ENCODE measurements at places on chromosomes 11 and 22. TPM values are rescaled to one million over a fixed set of nuclear protein-coding genes. Genes with fewer than 3 reads are reported as not detected.
A peak's percentile ranks its signal among the peaks of the same experiment; 100 is the strongest.

GRCh38 chr11:559712-560304 lies 730 bp downstream of the LMNTD2 start:
- H3K27ac ChIP-seq = peak overlapping the region; percentile 78
- H3K27me3 ChIP-seq = peaks cover 11% of the 10 kb centered on the region
- no peak for DNase-seq

GRCh38 chr11:4654635-4655369 lies 11.0 kb downstream of the OR51E1 start:
- H3K36me3 ChIP-seq = no peaks in the 10 kb centered on the region
- no peak for DNase-seq
- no peak overlapping the region for H3K27ac ChIP-seq
- H3K27me3 ChIP-seq = no peaks in the 10 kb centered on the region
- no peak overlapping the region for H3K4me3 ChIP-seq

DNA sequence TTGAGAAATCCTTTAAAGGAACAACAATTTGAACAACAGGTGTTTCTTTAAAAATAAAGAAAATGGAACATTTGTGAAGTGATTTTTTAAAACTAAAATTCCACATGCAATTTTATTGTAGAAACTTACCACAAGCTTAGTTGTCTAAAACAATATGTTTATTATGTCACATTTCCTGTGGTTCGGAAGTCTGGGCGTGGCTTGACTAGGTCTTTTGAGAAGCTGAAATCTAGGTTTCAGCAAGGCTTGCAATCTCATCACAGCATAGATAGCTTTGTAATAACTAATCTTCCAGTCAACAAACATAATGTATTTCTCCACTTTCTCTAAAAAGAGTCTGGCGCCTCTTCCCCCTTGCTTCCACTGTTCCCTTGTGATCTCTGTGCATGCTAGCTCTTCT lies 27.0 kb downstream of the MS4A6A start:
- H3K27me3 ChIP-seq = peaks cover 3% of the 10 kb centered on the region
- no peak overlapping the region for H3K27ac ChIP-seq
- peaks cover 9% of the 10 kb centered on the region for H3K4me1 ChIP-seq
- no peak for DNase-seq

DNA sequence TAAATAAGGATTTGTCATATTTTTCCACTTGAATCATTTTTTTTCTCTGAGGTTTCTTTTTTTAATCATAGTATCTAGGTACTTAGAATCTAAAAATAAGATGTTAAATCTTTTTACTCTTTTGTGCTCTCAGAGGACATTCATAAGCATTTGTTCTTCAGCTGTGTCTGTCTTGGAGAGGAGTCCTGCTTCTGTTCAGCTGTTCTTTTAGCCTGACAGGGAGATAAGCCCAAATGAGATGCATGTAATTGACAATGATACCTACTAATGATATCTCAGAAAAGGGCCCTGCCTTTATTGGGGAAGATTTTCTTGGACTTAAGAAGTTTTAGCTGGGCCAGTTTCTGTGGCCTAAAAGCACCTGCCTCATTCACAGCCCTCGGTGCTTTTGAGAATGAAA lies 156.9 kb downstream of the NCAM1 start:
- H3K27ac ChIP-seq = no peak overlapping the region
- no peak overlapping the region for H3K4me3 ChIP-seq
- H3K4me1 ChIP-seq = peaks cover 52% of the 10 kb centered on the region

GRCh38 chr11:7501894-7502293 lies 11.9 kb upstream of the PPFIBP2 start:
- H3K36me3 ChIP-seq = no peaks in the 10 kb centered on the region
- no peak overlapping the region for H3K4me3 ChIP-seq
- H3K4me1 ChIP-seq = no peaks in the 10 kb centered on the region
- H3K27me3 ChIP-seq = no peaks in the 10 kb centered on the region

GRCh38 chr11:69231466-69232018 lies 62.4 kb upstream of the MYEOV start:
- peaks cover 12% of the 10 kb centered on the region for H3K27me3 ChIP-seq
- no peak overlapping the region for H3K27ac ChIP-seq
- no peak overlapping the region for H3K4me3 ChIP-seq
- no peaks in the 10 kb centered on the region for H3K36me3 ChIP-seq
- no peak for DNase-seq

- H3K36me3 ChIP-seq = no peaks in the 10 kb centered on the region
- no peaks in the 10 kb centered on the region for H3K4me1 ChIP-seq
- no peak overlapping the region for H3K27ac ChIP-seq
- H3K4me3 ChIP-seq = no peak overlapping the region
- H3K27me3 ChIP-seq = peaks cover 6% of the 10 kb centered on the region
- DNase-seq = no peak
Observed at GRCh38 chr11:116715383-116715782, 57.4 kb downstream of the BUD13 start.

- H3K4me1 ChIP-seq = no peaks in the 10 kb centered on the region
- no peak overlapping the region for H3K27ac ChIP-seq
- peaks cover 7% of the 10 kb centered on the region for H3K27me3 ChIP-seq
- no peak for DNase-seq
- H3K4me3 ChIP-seq = no peak overlapping the region
Observed at GRCh38 chr22:27327981-27328721, 473.4 kb downstream of the MN1 start.

- H3K4me3 ChIP-seq = no peak overlapping the region
- H3K4me1 ChIP-seq = no peaks in the 10 kb centered on the region
- no peaks in the 10 kb centered on the region for H3K36me3 ChIP-seq
- no peak for DNase-seq
Observed at GRCh38 chr11:130465263-130465662, 16.8 kb downstream of the ADAMTS15 start.

DNA sequence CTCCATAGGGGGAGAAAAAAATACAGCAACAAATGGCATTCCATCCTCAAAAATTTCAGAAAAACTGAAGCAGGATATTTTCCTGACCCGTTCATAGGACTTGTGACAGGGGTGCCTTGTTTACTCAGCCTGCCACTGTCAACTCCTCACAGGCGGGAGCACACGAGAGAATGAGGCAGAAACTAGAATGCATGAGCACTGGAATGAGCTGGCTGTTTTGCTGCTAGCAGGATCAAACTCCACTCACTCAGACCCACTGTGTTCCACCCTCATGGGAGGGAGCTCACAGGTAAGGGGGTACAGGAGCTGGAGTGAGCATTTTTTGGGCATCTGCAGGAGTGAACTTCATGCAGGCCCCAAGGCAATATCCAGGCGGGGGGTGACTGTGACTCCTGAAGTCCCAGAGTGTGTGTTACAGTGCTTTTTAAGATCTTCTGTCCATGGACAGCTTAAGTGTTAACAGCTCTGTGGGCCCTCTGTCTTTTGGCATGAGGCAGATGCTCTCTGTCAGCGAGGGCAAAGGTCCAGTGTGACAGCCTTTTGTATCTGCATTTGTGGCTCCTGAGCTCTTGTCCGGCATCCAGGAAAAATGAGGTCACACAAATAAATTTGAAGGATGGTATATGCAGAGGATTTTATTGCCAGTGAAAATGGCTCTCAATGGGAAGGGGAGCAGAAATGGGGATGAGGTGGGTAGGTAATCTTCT lies 905.7 kb upstream of the TENM4 start:
- H3K36me3 ChIP-seq = no peaks in the 10 kb centered on the region
- DNase-seq = no peak
- H3K27ac ChIP-seq = no peak overlapping the region
- no peak overlapping the region for H3K4me3 ChIP-seq
- no peaks in the 10 kb centered on the region for H3K27me3 ChIP-seq
- no peaks in the 10 kb centered on the region for H3K4me1 ChIP-seq

DNA sequence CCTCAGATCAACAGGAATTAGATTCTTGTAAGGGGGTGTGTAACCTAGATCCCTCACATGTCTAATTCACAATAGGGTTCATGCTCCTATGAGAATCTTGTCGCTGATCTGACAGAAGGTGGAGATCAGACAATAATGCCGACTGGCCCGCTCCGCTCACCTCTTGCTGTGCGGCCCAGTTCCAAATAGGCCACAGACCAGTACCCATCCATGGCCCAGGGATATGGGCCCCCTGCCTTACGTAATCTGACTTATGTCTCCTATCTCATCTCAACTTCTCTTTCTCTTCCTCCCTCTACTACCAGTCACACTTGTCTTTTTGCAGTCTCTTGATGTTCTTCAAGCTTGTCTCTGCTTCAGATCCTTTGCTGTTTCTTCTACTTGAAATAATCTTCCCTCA lies 70.0 kb downstream of the CWF19L2 start:
- DNase-seq = no peak
- peaks cover 34% of the 10 kb centered on the region for H3K36me3 ChIP-seq
- peaks cover 15% of the 10 kb centered on the region for H3K4me1 ChIP-seq
- no peak overlapping the region for H3K4me3 ChIP-seq

DNA sequence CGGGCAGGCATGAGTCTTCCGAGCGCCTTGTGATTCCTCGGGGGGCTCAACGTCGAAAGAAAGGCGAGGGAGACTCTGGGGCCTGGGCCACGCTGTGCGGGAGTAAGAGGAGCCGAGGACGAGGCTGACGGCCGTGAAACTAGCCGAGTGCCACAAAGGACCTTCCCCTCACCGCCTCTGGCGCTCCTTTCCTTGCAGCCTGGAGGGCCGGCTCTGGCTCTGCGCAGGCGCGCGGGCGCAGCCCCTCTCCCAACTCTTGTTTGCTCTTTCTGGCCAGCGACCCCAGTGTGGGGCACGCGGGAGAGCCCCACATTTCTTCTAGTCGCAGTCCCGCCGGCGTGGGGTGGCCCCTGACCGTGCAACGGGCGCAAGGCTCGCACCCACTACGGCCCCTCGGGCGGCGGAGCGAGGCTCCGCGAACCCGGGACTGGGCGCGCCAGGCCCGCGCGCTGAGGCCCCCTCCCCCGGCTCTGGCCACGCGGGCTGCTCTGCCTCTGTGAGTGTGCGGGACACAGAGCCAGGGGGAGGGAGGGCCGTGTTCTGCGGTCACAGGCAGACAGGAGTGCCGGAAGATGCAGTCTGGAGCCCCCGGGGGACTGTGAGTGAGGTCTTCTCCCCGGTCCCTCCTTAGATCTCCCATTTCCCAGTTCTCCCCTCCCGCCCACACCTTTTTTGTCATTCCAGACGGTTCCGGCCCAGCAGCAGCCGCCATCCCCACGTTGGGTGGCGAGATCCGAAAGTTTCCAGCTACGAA lies 1.0 kb upstream of the TOB2 start:
- H3K4me1 ChIP-seq = peaks cover 40% of the 10 kb centered on the region
- DNase-seq = peak; percentile 59
- no peaks in the 10 kb centered on the region for H3K36me3 ChIP-seq
- H3K27me3 ChIP-seq = peaks cover 27% of the 10 kb centered on the region

DNA sequence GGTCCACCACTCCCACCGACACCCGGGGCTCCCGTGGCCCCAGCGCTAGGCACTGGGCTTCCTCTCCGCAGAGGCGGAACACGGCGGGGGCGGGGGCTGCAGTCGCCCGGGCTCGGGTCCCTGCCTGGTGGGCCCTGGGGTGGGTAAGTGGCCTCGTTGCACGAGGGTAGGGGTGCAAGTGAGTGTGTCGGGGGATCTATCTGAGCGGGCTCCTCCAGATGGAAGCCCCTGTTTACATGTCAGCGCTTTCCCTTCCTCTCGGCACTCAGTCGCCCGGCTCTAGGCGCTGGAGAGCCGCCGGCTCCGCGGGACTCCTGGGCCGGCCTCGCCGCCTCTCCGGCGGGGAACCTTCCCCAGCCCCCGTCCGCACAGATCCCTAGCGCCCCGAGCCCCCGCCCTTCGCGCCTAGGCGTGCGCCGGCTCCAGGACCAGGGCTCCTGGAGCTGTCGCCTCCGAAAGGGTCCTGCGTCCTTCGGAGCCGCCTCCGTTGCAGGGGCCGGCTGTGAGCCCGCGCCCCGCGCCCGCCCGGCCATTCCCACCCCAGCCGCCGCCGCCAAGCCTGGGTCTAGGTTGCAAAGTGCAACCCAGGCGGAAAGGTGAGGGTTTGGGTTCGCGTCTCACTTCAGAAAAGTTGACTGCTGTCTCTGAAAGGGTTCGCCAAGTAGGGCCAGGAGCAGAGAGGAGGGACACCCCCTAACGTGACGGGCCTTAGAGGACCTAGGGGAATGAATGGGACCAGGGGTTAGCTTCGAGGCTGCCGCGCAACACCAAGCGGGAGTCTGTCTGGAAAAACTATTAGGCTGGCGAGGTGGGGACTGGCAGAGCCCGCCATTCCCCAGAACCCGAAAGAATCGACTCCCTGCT lies 978 bp downstream of the FLI1 start:
- DNase-seq = peak; percentile 22
- peaks cover 64% of the 10 kb centered on the region for H3K4me1 ChIP-seq
- H3K4me3 ChIP-seq = peak overlapping the region; percentile 97
- peaks cover 28% of the 10 kb centered on the region for H3K27me3 ChIP-seq
- H3K36me3 ChIP-seq = no peaks in the 10 kb centered on the region
- H3K27ac ChIP-seq = peak overlapping the region; percentile 93

DNA sequence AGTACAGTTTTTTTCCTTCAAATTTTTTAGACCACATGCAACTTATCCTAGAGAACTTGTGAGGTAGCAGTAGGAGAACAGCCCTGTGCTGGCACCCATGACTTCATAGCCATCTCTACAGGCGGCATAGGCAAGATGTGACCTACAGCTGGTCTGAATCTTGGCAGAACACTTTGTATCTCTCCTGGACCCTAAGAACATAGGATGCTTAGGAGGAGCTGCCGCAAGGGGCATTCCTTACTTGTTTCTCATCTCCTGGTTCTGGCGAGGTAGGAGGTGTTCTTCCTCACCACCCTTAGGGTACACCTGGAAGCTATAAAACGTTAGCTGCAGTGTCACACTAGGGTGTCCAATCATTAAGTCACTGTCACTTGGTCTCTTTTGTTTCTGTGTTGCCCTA lies 16.4 kb downstream of the CWC15 start:
- H3K4me3 ChIP-seq = no peak overlapping the region
- DNase-seq = no peak
- H3K27ac ChIP-seq = no peak overlapping the region
- no peaks in the 10 kb centered on the region for H3K27me3 ChIP-seq
- no peaks in the 10 kb centered on the region for H3K4me1 ChIP-seq
- peaks cover 14% of the 10 kb centered on the region for H3K36me3 ChIP-seq

DNA sequence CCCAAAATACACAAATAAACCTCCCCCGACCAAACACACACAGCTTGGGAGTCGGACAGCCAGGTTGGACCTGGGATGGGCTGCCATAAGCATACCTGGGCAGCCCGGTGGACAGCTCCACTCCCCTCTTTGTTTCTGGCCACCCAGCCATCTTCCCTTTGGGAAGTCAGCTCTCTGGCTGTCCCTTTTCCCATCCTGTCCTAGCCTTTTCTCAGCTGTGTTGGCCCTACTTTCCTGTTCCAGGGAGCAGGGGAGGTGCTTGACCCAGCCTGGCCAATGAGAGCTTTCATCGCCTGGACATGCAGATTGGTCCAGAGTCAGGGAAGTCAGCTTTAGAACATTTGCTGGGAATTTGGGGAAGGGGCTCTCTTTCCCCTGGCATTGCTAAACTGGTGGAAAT lies 68.7 kb upstream of the NECTIN1 start:
- H3K4me1 ChIP-seq = no peaks in the 10 kb centered on the region
- no peak for DNase-seq
- H3K27me3 ChIP-seq = peaks cover 13% of the 10 kb centered on the region

ARHGAP32 gene
- 1.8 TPM for polyA plus RNA-seq

NLRP14 gene
- polyA plus RNA-seq = not detected

CCDC87 gene
- polyA plus RNA-seq = not detected

IGLL1 gene
- not detected for polyA plus RNA-seq

ACER3 gene
- 8.4 TPM for polyA plus RNA-seq

SLC22A6 gene
- not detected for polyA plus RNA-seq

CBL gene
- 9.6 TPM for polyA plus RNA-seq

All from immature natural killer cell (primary cell).